Aorta (tissue), 5 donors: ENCODE measurements at places on chromosomes 2 and 18.
A peak's percentile ranks its signal among the peaks of the same experiment; 100 is the strongest.

DNA sequence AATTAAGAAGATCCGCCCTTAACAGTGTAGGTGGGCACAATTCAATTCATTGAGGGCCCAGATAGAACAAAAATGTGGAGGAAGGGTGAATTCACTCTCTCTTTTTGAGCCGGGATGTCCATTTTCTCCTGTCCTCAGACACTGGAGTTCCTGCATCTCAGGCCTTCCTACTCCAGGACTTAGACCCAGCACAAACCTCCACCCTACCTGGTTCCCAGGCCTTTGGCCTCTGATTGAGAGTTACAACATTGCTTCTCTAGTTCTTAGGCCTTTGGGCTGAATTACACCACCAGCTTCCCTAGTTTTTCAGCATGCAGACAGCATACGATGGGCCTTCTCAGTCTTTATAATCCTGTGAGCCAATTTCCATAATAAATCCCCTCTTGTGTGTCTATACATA is 87.8 kb upstream of the TMEM17 start:
- no peaks in the 10 kb centered on the region for H3K36me3 ChIP-seq
- H3K4me1 ChIP-seq, result no peaks in the 10 kb centered on the region
- no peak for DNase-seq
- H3K27ac ChIP-seq, result no peak overlapping the region

DNA sequence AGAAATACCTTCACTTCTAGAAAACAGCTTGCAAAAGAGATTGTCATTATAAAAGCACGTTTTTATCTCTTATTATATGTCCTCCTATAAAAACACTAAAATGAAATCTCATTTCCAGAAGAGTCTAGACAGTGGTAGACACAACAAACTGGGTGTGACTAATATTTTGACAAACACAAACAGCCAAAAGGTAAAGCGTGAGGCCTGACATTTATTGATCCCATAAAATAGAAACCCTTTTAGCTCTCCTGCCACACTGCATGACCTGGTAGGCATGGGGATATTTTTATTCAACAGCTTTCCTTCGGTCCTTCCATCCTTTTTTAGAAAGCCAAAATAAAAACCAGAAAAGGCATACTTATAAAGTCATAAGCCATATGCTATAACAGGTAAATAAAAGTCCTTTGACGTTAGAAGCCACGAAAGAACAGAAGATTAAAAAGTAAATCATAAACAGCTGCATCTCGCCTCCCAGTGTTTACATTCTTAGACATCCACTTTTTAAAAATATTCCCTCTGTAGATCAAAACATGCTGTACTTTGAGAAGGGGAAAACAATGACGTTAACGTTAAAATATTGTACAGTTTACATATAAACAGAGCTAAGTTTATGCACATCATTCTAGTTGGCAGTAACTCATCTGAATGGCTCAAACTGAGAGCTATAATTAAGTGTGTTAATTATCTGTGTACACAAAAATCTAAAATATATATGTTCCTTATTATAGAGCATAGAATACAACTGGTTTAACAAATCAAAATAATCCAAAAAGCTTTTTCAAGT is 44.6 kb downstream of the IRS1 start:
- H3K27ac ChIP-seq, result no peak overlapping the region
- no peaks in the 10 kb centered on the region for H3K27me3 ChIP-seq
- peak overlapping the region; percentile 10 for H3K4me3 ChIP-seq
- no peak for DNase-seq
- H3K36me3 ChIP-seq, result no peaks in the 10 kb centered on the region

DNA sequence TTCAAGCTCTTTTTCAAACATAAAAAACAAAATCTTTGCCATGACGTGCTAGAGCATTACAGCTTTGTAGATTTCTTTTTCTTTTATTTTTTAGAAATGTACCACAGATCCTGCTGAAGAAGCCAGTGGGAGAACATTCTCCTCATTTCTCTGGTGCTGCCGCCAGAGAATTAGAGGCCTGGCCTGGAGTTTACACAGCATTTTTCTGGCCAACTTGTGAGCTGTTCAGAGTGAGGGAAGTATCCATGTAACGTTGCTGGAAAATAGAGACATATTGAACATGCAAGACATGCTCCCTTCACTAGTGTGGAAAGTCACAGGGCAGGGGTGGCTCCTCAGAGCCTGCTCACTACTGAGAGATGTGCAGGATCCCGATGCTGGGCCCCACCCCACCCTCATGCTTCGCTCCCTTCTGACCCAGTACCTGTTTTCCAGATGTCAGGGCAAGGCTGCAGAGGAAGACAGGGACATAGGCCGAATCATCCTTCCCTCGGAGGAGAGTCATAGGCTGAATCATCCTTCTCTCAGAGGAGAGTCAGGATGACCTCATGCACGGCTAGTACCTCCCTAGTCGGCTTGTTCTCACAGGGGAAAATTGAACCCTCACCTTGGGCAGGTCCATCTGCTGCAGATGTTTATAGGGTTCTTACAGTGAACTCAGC is 298.5 kb downstream of the INSIG2 start:
- no peaks in the 10 kb centered on the region for H3K27me3 ChIP-seq
- H3K36me3 ChIP-seq, result no peaks in the 10 kb centered on the region
- H3K4me3 ChIP-seq, result no peak overlapping the region
- no peak for DNase-seq

DNA sequence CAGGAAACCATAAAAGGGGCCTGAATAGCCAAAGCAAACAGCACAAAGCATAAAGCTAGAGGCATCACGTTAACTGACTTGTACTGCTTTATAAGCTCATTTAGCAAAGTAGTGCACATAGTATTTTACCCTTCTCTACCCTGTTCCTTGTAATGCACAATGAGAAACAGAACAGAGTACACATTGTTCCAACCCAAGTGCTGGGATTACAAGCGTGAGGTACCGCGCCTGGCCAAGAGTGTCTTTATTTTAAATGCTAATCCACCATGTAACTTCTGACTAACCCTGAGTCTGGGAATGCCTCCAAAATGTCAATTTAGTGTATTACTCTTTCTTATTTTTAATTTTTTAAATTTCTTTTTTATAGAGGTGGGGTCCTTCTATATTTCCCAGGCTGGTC is 46.4 kb upstream of the STON1 start:
- H3K36me3 ChIP-seq, result peaks cover 2% of the 10 kb centered on the region
- no peak overlapping the region for H3K4me3 ChIP-seq
- H3K4me1 ChIP-seq, result no peaks in the 10 kb centered on the region
- H3K27me3 ChIP-seq, result no peaks in the 10 kb centered on the region
- H3K27ac ChIP-seq, result peak overlapping the region; percentile 13

GRCh38 chr2:108413711-108414095 is 35.3 kb upstream of the GCC2 start:
- H3K4me3 ChIP-seq, result no peak overlapping the region
- no peaks in the 10 kb centered on the region for H3K4me1 ChIP-seq
- no peaks in the 10 kb centered on the region for H3K36me3 ChIP-seq
